ENCODE measurements at places on chromosomes 1 and 21.
A peak's percentile ranks its signal among the peaks of the same experiment; 100 is the strongest.

DNA sequence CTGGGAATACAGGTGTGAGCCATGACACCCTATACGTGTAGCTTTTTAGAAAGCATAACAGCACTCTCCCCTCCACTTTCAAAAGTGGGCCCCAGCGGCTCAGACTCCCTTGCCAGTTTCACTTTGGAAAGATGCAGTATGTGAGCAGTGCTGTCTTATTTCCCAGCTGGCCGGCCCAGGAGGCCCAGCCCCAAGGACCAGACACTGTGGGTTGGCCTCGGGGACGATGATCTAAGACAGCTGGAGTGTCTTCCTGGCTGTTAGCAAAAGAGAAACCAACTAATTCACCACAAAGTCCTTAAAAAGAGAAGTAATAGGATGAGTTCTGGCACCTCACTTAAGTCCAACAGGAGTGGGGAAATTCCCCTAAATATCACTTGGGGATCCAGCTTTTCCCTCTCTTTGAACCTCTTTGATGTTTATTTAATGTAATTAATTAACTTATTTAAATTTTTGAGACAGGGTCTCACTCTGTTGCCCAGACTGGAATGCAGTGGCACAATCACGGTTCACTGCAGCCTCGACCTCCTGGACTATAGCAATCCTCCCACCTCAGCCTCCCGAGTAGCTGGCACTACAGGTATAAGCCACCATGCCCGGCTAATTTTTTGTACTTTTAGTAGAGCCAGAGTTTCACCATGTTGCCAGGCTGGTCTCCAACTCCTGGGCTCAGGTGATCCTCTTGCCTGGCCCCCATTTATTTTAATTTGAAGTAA, 17.6 kb upstream of the CLIC4 start:
- DNase-seq, result no peak

- no peak for DNase-seq
Observed at GRCh38 chr1:117925981-117926380, 3.4 kb downstream of the GDAP2 start.

GRCh38 chr1:38576241-38576640, 283.3 kb downstream of the RRAGC start:
- no peak for DNase-seq

GRCh38 chr1:204258213-204259115, 44.7 kb upstream of the GOLT1A start:
- DNase-seq, result peak; percentile 47

GRCh38 chr1:50426702-50427085, 3.5 kb upstream of the DMRTA2 start:
- no peak for DNase-seq

DNA sequence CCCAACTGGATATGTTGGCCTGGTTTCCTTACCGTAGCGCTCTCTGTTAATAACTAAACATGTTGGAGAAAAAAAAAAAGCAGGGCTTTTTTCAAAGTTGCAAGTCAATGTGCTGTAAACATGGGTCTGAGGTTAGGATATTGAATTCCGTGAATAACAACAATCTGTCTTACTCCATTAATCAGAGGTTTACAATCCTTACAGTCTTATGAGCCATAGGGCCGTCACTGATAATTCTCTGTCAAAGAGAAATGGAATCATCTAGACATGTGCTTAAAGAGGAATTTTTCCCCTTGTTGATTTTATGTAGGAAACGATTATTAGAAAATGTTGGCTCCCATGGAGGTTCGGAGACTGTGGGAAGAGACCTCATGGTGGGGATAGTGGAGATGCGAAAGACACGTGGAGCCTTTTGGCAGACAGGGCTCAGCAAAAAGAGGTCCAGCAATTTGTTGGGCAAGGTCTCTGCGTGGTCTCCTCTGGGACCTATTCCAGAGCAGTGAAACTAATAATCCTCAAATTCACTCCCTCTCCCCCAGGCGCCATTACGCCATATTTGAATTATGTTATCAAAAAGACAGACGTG, 83.5 kb upstream of the CLDN14 start:
- DNase-seq, result no peak

DNA sequence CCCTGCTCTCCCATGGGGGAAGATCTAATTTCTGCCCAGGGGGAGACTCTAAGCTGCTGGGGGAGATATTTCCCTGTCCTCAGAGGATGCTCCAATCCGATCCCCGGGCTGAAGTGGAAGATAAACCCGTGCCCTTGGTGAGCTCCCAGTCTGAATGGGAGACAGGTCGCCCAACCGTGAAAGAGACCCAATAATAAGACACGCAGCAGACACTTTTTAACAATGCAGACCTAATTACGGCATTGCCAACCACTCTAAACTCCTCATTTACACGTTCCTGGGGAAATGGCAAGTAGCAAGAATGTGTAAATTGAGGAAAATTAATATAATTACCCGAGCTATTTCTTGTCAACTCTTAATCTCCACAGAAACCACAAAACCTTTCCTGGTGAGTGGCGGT, 48.7 kb upstream of the ACTL8 start:
- DNase-seq, result no peak

DNA sequence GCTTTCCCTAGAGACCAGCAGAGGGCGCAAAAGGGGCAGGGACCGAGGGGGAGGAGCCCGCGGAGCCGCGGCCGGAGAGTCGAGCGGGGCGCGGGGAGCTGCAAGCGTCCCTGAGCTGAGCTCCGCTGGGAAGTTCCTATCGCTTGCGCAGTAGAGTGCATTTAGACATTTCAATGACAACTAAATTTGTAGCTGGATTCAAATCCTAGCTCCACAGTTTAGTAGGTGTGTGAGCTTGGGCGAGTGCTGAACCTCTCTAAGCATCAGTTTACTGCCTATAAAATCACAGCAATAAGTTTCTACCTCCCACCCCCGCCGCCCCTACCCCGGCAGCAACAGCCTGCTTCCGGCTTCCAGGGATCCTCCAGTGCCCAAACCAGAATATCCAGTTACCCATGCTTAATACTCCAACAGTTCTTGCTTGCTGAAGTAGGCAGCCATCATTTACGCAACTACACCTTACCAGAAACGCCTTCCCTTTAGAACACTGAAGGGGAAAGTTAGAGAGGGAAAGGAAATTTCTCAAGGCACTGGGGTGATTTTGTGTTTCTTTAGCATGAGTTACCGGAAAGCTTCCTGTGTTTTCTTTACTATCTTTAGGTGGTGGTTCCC, 9.1 kb downstream of the TLR5 start:
- DNase-seq, result peak; percentile 57

GRCh38 chr1:157073944-157074685, 25.5 kb downstream of the ETV3L start:
- DNase-seq, result peak; percentile 53

- DNase-seq, result no peak
Observed at GRCh38 chr1:103461161-103462105, 64.1 kb upstream of the RNPC3 start.

- no peak for DNase-seq
Observed at GRCh38 chr1:35588197-35588910, 15.2 kb downstream of the TFAP2E start.

- DNase-seq, result no peak
Observed at GRCh38 chr1:93715529-93716126, 34.0 kb upstream of the BCAR3 start.

DNA sequence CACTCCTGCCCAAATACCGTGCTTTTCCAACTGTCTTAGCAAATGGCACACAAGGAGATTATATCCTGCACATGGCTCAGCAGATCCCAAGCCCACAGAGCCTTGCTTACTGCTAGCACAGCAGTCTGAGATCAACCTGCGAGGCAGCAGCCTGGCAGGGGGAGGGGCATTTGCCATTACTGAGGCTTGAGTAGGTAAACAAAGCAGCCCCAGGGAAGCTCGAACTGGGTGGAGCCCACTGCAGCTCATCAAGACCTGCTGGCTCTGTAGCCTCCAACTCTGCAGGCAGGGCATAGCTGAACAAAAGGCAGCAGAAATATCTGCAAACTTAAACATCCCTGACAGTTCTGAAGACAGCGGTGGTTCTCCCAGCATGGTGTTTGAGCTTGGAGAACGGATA, 70.1 kb upstream of the PTBP2 start:
- no peak for DNase-seq

DNA sequence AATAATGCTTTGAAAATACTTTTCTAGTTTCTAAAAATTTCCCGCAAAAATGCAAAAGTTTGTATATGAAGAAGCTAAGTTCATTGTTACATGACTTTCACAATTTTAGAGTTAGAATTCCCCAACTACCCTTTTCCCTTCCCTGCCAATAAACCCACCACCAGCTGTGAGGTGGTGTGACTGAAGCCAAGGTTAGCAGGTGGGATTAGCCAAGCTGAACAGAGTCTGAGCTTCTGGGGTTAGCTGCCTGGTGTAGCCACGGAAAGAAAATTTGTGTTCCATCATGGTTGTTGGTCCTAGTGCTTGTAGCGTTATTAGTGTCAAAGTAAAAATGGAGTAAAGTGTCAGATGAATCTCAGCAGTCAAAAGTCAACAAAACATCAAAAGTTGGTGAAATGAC, 110.9 kb downstream of the ASTN1 start:
- DNase-seq, result no peak

GRCh38 chr1:105100102-105100501, 1350.4 kb downstream of the AMY1C start:
- DNase-seq, result no peak

DNA sequence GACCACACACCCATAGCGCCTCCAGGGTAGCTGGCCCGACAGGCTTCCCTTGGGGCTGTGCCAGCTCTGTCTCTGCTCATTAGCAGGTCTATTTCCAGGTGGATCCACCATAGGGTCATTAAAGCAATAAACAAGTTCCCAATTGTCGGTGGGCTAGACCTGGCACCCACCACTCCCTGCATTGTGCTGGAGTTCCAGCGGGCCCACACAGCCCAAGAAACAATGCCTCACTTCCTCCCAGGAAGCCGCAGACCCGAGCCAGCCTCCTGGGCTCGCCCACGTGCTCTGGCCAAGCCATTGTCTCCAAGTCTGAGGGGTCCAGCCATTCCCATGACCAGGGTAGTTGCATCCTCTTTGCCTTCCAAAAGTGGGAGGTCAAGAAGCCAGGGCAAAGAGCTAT, 27.5 kb upstream of the SOX13 start:
- DNase-seq, result no peak

- no peak for DNase-seq
Observed at GRCh38 chr1:1239227-1239613, 7.2 kb downstream of the B3GALT6 start.

- no peak for DNase-seq
Observed at GRCh38 chr21:35529171-35529863, 480.2 kb upstream of the RUNX1 start.

DNA sequence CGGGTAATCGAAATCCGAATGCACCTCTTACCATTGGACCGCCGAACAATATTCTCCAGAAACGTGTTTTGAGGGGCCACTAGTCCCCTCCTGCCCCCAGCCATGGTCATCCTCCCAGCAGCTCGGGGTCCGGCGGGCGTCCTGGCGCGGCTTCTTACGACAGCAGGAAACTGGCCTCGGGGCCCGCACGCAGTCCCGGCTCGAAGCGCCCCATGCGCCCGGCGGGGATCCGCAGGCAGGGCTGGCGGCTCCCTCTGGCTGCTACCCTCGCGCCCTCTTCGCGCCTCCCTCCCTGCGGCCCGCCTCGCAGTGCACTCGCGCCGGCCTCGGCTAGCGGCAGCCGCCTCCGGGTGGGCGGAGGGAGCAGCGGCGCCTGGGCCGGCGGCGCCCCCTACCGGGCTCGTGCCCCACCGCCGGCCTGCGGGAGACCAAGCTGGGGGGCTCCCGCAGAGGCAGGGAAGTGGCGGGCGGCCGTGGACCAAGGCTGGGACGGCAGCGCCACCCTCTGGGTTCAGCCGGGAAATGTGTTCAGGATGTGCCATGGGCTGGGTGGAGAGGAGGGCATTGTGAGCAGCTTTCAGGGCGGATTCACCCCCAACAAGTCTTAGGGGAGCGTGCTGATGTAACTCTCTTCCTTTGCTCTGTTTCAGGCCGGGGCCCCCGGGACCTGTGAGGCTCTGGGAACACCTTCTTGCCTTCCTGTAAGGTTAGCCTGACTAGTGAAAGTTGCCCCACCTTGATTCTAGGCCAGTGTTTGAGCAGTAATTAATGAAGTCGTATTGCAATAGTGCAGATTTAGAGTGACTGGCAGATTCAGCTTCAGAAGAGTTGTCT, at the start of gene KCNH1:
KCNH1 (minus strand) TSS at position 313 of the 834 bp plus-strand sequence; CDS start at position 110, 203 bp downstream.
- DNase-seq, result peak; percentile 91

GRCh38 chr1:59329412-59330053, 32.6 kb downstream of the FGGY start:
- DNase-seq, result no peak

- no peak for DNase-seq
Observed at GRCh38 chr1:33455539-33456501, 16.6 kb upstream of the ZSCAN20 start.

DNA sequence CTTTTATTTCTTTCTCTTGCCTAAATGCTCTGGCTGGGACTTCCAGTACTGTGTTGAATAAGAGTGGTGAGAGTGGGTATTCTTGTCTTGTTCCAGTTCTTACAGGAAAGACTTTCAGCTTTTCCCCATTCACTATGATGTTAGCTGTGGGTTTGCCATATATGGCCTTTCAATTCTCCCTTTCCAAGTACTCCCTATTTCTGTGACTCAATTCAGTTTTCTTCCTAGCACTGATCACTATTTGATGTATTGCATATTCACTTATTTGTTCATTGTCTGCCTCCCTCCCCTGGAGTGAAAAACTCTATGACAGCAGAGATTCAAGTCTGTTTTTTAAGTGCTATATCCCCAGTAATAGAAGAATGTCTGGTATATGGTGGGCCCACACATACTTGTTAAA, 618.2 kb upstream of the CAMK1G start:
- no peak for DNase-seq

DNA sequence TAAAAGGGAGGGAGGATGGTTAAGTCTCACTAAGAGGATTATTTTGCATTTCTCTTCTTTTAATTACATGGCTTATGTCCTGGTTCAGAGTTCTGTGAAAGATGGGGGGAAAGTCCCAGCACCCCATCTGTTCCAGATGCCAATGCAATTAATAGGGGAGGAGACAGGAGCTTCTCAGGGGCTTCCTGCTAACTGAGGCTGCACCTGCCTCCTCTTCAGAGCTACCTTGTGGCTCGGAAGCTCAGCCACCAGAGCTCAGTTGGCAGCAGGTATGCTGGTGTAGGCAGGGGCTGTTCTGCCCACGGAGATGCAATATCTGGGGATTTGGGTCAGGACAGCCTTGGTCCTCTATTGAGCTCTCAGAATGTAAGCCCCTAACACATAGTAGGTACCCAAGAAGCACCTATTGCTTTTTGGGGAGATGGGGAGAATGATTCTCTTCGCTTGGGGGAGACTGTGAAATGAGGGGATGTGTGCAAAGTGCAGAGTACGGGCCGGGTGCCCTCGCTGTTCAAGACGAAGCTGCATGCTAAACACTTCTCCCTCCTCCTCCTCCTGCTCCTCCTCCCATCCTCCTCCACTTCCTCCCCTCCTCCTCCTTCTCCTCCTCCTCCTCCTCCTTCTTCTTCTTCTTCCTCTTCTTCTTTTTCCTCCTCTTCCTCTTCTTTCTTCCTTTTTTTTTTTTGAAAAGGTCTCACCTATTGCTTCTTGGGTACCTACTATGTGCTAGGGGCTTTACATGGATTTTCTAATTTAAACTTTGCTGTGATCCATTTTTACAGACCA, 279.0 kb downstream of the PTPRU start:
- no peak for DNase-seq

Measured in NCI-H1930 (cell line).